MG63 (cell line): ENCODE measurements at places on chromosomes 3 and 15. TPM values are rescaled to one million over a fixed set of nuclear protein-coding genes. Genes with fewer than 3 reads are reported as not detected.

Gene MESP1
- 2.2 and 8.9 TPM in 2 replicates for total RNA-seq

DNA sequence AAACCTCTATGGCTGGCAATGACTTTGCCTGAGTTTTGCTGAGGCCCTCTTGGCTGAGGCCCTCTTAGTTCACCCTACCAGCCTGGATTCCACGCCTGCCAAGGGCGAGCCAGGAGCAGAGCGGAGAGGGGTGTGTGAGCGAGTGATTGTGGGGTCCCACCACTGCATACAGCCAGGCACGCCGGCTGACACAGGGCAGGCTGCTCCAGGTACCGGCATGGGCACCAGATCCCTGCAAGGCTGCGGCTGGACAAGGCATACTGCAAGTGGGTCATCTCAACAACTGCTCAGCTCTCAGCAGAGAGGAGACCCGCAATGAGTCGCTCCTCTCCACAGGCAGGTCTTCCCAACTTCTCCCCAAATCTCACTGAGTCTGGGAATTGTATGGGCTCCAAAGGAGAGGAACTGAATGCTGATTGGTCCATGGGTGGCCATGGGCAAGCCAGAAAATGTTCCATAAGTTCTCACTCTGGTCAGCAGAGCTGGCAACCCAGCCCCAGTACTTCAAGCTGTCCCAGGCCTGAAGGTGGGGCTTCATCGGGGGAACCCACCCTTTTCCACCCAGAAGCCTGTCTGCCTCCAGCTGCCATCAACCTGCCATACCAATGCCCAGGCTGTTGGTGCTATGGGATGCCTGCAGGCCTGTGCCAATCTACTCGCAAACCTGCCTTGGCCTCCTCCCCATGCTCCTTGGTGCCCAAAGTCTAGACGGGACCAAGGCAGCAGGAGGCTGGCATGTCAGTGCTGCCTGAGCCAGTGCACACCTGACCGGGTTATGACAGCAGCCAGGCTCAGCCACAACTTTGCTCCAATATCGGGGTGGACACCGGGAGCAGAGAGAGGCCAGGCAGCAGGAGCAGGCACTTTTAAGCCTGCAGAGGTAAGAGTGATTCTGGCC is 1273.6 kb upstream of the GBE1 start:
- DNase-seq: no peak

GRCh38 chr3:143294188-143294587 is 174.6 kb downstream of the CHST2 start:
- no peak for DNase-seq

GRCh38 chr3:87509401-87509800 is 233.0 kb upstream of the POU1F1 start:
- no peak for DNase-seq

Gene TUSC7
- not detected in 2 replicates for total RNA-seq

DNA sequence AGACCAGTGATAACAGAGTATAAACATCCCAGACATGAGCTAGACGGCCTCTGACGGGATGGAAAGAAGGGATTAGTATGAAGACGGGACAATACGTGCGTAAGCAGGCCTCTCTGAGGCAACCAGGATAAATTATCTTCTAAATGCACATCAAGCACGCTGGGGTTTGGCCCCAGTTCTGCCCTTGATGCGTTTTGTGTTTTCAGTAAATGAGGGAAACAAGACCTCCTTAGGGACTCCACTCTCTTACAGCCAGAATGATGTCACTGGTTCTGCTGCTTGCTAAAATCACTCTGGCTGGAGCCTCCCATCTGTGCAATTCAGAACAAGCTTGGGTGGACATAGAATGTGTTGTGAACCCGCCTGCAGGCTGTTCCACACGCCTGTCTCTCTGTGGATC is 156.0 kb upstream of the MCTP2 start:
- DNase-seq: no peak
